ENCODE measurements at places on chromosomes 5 and 9.

DNA sequence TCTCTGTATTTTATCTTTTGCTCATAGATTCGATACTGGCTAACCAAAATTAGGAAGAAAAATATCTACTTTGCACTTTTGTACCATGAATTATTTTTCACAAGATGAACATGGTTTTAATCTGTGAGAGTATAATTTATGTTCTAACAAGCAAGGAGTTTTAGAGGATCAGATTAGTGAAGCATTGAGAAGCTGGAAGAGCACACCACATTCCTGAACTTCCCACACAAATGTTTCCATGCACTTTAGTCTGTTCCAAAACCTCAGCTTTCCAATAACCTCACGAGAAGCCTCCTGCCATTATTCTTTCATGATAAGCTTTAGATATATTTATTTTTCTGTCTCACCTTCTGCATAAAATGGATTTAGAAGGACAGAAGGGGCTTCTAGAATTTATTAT, 98.7 kb upstream of the MPDZ start:
- DNase-seq = no peak

DNA sequence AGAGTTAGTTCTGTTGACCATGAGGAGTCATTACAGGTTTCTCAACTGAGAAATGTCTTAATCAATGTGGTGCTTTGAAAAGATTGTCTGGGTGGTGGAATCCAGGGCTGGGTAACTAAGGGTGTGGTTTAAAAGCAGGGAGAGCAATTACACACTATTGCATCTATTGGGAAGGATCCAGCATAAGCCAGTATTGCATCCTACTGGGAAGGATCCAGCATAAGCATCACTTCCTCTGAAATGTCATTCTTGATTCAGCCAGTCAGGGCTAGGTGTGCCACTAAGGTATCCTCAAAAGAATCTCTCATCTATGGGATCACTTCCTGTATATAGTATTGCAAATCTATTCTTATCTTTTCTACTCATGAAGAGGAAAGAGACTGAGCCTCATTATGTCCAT, 38.6 kb downstream of the ELOVL7 start:
- peak; percentile 32 for DNase-seq

DNA sequence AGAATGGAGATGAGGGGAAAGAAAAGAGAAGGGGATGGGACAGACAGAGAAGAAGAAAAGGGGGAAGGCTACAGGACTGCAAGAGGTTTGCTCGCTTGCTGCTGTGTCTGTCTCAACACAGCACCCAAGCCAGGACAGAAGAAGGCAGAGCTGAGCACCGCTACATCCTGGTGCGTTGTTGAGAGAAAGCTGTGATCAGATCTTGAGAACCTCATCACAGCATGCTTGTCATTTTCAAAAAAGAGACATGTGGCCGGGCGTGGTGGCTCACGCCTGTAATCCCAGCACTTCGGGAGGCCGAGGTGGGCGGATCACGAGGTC, 110.9 kb downstream of the NXNL2 start:
- DNase-seq = no peak

DNA sequence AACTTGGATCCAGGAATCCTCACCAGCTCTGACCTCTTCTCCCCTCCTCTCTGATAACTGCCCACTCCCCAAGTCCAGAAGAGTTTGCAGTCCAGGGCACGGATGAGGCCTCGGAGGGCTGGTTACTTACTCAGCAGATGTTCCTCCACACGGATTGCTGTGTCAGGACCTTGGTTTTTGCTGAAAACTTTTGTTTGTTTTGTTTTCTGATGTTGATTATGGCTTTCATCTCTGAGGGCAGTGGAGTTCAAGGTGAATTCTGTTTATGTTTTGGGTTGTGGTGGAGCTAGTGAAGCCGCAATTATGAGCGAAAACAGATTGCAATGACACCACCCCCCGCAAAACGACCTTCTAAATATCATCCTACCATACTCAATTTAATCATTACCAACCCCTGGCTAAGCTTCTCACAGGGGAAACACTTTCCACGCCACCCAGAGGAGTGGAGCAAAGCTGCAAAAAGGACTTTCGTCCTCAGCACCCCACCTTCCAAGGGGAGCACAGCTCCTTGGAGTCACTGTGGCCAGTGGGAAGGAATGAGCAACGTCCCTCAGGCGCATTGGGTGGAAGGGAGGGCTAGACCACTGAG, 92.7 kb upstream of the SAP30L start:
- DNase-seq = no peak

- DNase-seq = no peak
Observed at GRCh38 chr5:140245341-140245740, 57.6 kb downstream of the PFDN1 start.

GRCh38 chr9:130243015-130243881, 22.3 kb upstream of the HMCN2 start:
- DNase-seq = peak; percentile 86

- no peak for DNase-seq
Observed at GRCh38 chr9:99635032-99635431, 186.7 kb upstream of the NR4A3 start.

- DNase-seq = no peak
Observed at GRCh38 chr5:91136271-91136670, 246.8 kb downstream of the ARRDC3 start.

DNA sequence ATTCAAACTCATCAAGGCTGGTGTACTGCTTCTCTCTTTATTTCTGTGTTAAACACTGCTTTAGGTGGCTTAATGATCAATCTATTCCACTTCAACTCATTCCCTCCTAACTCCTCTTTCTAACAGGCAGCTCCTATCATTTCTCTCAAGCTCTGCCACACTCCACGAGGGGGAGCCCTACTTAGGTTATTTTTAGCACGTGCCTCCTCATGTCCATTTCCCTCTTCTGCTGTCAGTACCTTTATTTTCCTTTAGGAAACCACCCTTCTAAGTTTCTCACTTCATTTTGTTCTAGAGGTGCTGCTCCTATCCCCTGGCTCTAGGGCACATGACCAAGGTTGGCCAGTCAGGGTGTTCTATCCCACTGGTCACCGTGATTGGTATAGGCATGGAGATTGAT, 6.7 kb upstream of the BRINP1 start:
- DNase-seq = peak; percentile 63

DNA sequence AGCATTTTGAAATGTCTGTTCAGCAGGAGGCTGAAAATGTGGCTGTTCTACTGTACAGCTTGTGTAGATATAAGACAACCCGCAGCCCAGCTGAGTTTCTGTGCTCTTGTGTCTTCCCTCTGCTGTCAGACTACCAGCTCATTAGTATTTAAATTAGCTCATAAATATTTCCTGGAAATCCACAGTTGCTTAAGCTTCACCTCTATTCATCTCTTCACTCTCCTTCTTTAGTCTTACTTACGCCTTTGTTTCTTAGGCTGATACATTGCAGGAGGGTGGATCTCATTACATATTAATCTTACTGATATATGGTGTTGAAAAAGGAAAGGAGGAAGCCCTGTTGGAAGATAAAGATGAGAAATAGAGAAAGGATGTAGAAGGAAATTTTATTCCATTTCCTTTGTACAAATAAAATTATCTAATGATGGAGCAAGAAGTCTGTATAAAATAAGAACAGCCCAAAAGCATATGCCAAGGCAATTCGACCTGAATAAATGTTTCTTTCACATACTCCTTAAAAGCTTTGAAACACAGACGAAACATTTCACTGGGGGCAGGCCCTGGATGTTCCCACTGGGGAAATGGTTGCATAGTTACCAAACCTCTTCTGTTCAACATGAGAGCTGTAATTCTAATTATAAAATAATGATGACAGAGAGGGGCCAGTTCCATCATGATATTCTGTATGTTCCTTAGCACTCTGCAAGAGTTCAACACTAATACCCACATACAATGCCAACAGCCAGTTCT, 111.8 kb upstream of the APC start:
- no peak for DNase-seq

DNA sequence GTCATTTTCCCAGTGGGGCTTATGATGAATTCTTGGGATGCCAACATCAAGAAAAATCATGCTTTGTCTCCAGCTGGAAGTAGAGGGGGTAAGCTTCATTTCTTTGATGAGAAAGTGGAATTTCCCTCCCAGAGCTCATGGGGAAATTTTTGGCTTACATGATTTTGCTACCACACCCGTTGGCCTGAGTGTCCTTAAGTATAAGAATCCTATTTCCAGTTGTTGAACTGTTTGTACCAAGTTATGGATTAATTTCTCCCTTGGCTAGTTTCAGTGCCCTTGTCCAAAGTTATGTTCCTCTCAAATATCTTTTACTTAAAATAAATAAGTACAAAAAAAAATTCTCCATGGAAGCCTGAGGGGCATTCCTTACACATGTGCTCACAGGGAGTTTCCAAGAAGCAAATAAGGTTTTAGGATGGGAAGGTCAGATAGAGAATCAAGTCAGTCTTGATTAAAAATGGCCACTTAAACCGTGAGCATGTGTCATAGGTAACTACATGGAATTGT, 82.3 kb downstream of the PTCD2 start:
- DNase-seq = no peak

GRCh38 chr9:133584559-133585476, 24.4 kb downstream of the FAM163B start:
- DNase-seq = no peak

DNA sequence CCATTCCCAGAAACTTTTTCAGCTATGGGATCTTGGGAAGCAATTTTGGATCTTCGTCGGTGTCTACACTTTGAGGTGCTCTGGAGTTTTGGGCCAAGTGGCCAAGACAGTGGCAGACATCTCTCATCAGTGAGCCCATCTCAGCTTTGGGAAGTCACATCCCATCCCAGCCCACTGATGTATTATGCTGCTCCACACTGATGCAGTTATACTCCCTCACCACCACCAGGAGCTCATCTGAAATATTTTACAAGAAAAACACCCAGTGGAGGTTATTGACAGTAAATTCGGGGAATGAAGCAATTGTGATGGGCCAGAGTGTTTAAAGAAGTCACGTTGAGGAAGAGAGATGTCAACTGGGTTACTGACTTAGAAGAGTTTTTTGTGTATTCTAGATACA, 378.0 kb downstream of the KDM4C start:
- no peak for DNase-seq
